Activated CD4-positive, CD25-positive, alpha-beta regulatory T cell treated with anti-CD3 and anti-CD28 coated beads, Interleukin-2, amount 50 U/mL, for 24 hours (primary cell): ENCODE measurements at places on chromosomes 11 and 22.

DNA sequence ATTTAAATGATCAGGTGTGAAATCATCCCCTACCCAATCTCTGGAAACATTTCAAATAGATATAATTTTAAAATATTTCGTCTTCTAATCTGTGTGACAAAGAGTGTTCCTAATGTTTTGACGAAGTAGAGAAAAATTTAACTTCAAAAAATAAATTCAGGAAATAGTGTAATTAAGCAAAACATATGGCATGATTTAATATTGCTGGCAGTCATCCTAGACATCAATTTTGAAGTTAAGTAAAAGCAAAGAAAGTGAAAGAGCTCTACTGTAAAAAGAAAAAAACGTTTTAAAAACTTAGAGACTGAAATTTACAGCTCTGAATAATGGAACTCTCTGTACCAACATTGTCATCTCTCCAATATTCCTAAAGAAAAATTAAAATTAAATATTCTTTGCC is 1062.3 kb downstream of the LRRC4C start:
- ATAC-seq: no peak

DNA sequence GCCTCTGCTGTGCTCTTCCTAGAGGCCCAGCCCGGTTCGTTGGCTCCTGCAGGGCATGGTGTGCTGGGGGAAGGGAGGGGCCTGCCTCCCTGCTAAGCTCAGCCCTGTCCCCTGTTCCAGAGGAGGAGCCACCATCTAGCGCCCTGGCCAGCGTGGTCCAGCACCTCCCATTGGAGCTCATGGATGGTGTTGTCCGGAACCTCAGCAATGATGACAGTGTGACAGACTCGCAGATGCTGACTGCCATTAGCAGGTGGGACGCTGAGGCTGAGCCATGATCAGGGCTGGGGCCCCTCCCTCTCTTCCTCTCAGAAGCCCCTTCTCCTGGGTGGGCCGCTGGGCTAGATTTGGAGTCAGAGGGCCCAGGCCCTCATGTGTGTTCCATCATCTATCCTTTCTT is 9.1 kb downstream of the USP35 start:
- ATAC-seq: no peak

GRCh38 chr11:107397357-107397756 is 60.3 kb downstream of the CWF19L2 start:
- no peak for ATAC-seq

DNA sequence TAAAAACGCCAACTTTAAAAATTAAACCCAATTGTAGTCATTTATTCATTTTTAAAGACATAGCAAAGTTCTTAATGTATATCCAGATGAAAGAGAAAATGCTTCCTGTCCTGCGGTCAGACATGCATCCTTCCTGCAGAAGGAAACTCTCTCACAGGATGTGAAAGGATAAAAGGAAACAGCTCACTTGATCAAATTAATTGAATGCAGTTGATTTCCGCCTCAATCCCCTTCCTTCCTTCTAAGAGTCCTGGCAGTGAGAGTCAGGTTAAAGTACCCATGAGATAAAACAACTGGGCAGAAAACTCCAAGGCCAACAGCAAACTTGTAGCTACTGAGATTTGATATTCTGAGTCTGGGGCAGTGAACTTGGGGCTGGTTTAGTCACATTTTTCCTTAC is 38.5 kb downstream of the CWC15 start:
- no peak for ATAC-seq

GRCh38 chr11:70000228-70000627 is 77.9 kb upstream of the ANO1 start:
- ATAC-seq: no peak

- ATAC-seq: no peak
Observed at GRCh38 chr11:97361812-97362378, 972.1 kb downstream of the JRKL start.

GRCh38 chr11:81342966-81343365 is 1390.7 kb downstream of the FAM181B start:
- no peak for ATAC-seq

DNA sequence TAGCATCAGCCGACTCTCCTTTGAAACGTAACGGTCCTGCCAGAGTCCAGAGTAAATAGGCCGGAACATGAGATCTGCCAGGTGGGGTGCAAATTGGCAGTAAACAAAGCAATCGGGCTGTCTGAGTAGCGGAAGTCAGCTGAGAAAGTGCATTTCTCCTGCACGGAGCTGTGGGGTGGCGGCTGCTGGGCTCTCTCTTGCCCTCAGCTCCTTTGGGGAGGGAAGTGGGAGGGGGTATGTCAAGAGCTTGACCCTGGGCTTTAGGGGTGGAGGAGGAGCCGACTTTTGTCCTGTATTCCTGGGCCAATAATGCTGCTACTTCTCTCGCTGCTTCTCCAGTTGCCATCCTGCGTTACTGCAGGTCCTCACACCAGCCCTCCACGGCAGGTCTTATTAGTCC is 11.6 kb downstream of the GRIK4 start:
- ATAC-seq: no peak

DNA sequence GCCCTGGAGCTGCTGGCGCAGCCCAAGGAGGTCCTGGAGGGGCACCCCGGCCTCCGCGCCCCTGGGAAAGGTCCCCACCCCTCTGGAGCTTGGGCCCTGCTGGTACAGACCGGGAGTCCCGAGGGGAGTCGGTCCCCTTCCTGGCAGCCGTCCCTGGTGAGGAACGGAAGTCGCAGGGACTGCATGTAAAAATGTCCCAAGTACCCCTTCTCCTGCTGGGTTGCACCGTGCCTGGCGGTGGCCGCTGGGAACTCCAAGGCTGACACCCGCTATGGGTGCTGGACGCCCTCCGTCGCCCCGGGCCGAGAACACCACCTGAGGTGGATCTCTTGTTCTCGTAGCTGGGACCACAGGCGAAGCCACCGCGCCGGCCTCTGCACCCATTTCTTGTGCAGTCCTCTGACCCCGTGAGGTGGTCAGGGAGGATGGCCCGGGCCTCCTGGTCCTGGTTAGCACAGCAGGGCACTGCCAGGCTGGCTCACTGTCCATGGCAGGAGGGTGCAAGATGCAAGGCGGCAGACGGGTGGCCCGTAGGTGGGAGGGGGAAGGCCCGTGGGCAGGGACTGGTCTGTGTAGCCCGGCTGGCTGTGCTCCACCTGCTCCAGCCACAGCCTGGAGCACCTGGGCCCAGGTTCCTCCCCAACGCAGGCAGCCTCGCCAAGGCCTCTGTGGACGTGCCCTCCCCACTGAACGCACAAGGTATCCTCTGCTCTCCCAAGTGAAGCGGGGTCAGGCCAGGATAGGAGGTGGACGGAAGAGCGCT is 165.2 kb downstream of the IGLL1 start:
- no peak for ATAC-seq

DNA sequence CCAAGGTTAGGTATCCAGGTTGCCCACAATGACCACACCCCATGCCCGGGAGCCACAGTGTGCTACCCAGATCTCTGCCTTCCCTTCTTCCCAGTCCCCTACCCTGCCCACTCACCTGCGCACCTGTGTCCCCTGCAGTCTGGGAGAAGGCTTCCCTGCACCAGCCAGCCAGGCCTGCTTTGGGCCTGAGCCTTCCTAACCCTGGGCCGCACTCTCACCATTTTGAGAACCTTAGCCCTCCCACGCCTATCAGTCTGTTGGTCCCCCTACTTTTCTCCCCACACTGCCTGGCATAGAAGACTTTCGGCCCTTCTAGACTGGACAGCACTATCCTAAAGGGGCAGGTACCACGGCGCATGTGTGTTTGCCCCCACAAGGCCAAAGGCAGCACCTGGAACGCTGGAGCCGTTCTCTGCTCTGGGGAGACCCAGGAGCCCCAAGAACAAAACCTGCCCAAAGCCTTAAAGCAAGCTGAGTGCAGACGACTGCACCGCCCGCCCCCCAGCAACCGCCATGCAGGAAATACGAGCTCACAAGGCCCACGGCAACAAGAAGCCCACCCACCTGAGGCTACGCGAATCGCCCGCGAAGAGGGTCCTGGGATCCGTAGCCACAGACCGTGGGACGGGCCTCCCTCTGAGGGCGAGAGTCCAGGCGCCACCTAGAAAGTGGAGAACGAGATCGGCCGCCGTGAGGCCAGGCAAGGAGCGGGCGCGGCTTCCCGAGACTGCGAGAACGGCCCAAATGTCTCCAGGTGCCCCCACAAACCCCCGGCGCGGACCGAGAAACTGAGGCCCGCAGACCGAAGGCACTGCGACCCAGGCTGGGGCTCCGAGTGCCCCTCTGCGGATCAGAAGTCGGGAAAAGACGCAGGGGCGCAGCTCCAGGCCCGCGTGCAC is 546 bp downstream of the GNB1L start:
- ATAC-seq: no peak

DNA sequence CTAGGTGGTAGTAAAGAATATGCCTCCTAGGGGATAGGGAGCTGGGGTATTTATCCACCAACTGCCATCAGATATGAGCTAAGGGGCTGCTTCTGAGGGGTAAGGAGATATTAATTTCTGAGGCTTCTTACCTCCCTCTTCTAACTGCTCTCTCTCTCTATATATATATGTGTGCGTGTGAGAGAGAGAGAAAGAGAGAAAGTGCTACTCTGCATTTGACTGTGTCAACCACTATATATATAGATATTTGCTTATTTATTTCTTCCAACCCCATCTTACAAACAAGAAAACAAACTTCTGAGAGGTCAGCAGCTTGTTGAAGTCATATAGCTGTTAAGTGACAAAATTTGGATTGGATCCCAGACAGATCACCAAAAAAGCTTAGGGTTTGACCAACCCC is 5.9 kb upstream of the HEPACAM start:
- no peak for ATAC-seq

GRCh38 chr11:46342239-46342638 is 5.0 kb upstream of the DGKZ start:
- ATAC-seq: no peak

GRCh38 chr11:79413268-79413667 is 27.6 kb downstream of the TENM4 start:
- no peak for ATAC-seq

- no peak for ATAC-seq
Observed at GRCh38 chr11:77501758-77502157, 27.9 kb upstream of the PAK1 start.

- no peak for ATAC-seq
Observed at GRCh38 chr11:17876827-17877226, 136.0 kb downstream of the SERGEF start.

- ATAC-seq: no peak
Observed at GRCh38 chr11:37343290-37343689, 745.3 kb upstream of the RAG2 start.

GRCh38 chr11:119204066-119204465 is 2.1 kb upstream of the CBL start:
- no peak for ATAC-seq

DNA sequence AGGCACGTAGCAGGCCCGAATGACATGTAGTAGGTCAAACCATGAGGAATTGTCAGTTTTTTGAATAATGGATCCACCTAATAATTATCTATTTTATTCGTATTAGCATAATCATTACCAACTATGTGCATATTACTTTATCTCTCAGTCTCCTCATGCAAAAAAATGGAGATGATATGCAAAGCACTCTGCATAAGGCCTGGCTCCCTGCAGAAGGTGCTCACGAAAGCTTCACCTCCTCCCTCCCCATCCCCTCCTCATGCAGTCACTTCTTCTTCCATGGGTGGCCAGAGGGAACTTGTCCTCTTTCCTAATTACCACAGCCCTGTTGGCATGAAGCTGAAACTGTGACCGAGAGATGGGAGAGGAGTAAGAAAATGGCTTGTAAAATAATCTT is 20.8 kb upstream of the TSKU start:
- ATAC-seq: no peak

DNA sequence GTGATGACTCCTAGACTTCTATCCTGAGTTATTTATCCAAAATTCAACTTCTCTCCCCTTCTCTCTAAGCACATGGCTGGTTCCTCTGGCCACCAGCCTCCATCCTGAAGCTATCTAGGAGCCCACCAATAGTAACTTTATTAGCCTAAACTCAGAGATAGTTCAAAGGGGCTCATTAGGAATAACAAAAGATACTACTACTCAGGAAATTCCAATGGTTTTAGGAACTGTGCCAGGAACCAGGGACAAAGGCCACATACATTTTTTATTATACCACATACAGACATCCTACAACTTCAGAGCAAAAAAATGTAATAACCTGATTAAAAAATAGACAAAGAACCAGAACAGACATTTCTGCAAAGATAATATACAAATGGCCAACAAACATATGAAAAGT is 27.9 kb downstream of the SLC25A17 start:
- no peak for ATAC-seq
